Mammary epithelial cell (primary cell): ENCODE measurements at places on chromosomes 16 and 17. TPM values are rescaled to one million over a fixed set of nuclear protein-coding genes. Genes with fewer than 3 reads are reported as not detected.

GRCh38 chr16:54080524-54081008, 206.0 kb downstream of the IRX3 start:
- DNase-seq: peak; percentile 99

- DNase-seq: no peak
These were observed 22.3 kb downstream of the FOXN1 start for GRCh38 chr17:28528327-28529012.

- peak; percentile 9 for DNase-seq
These were observed 6.8 kb upstream of the ZP2 start for GRCh38 chr16:21218153-21218552.

- peak; percentile 36 for DNase-seq
These were observed 17.9 kb upstream of the B4GALNT2 start for GRCh38 chr17:49114703-49115102.

GRCh38 chr17:68603027-68603426, 1.9 kb upstream of the FAM20A start:
- DNase-seq: no peak

DNA sequence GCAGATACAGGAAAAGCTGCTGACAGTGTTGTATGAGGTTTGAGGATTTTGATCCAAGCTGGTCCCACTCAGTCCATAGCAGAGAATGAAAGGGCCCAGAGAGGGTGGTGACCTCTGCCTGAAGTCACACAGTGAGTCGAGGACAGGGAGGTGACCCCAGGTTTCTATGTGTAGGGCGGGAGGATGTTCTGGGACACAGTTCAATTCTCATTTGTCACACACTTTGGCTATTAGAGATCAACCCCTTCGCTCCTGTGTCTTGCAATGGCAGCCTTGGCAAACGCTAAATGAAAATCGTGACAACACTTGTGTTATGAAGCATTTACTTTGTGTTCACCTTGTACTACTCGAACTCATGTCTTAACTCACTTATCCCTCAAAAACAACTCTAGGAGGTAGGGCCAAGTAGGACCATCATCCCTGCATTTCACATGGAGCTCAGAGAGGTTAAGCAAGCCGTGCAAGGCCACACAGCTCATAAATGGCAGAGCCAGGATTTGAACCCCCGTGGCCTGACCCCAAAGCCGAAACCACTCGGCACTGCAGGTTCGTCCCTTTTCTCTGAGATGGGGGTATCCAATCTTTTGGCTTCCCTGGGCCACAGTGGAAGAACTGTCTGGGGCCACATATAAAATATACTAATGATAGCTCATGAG, 10.2 kb downstream of the DEXI start:
- DNase-seq: no peak

DNA sequence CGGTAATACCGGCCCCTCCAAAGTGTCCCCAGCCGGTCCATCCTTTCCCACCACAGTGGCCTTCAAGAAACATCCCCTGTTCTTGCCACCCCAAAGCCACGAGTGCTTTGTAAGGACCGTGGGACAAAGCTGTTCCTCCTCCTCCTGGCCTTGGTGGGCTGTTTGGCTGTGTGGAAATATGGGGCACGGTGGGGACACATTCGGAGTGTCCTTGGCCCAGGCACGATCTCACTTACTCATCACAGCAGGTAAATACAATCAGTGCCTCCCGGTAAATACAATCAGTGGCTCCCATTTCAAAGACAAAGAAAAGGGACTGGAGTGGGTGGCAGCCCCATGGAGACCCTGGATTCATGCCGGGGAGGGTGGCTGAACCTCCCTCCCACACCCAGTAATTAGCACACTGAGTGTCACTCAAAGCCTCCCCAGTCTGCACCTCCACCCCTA, 10.4 kb downstream of the SCN4A start:
- DNase-seq: no peak

The GINS2 gene
- polyA plus RNA-seq: 23.2 TPM

GRCh38 chr17:66494023-66494803, 191.8 kb downstream of the PRKCA start:
- peak; percentile 89 for DNase-seq

DNA sequence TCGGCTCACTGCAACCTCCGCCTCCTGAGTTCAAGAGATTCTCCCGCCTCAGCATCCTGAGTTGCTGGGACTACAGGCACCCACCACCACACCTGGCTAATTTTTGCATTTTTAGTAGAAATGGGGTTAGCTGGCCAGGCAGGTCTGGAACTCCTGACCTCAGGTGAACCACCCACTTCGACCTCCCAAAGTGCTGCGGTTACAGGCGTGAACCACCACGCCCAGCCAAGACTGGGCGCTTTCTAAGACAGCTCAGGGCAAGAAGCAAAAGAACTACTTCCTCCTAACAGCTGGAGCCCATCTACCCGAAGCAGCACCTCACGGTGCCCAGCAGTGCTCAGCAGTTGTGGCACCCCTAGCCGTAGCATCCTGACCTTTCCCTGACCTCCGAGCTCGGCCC, 109.4 kb downstream of the ZNF423 start:
- no peak for DNase-seq

GRCh38 chr17:77723071-77723908, 235.2 kb upstream of the TNRC6C start:
- no peak for DNase-seq

DNA sequence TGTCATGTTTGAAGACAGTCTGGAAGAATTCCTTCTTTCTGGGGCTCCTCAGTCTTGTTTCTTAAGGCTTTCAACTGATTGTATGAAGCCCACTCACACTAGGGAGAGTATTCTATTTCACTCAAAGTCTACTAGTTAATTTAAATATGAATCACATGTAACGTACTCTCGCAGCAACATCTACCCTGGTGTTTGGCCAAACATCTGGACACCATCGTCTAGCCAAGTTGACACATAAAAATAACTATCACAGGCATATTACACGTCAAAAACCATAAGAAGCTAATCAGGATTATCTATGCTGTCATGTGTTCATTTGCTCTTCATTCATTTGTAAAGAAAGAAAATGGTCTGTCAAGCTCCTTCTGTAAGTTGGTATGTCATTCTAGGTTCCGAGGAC, 787.4 kb downstream of the KCNJ2 start:
- no peak for DNase-seq
